Fibroblast of upper back skin (primary cell): ENCODE measurements at places on chromosomes 7 and 10.
A peak's percentile ranks its signal among the peaks of the same experiment; 100 is the strongest.

- no peak for DNase-seq
These were observed 102.0 kb downstream of the GRK5 start for GRCh38 chr10:119309423-119309770.

GRCh38 chr7:2934211-2934731, 90.2 kb upstream of the GNA12 start:
- peak; percentile 78 for DNase-seq

GRCh38 chr10:59970396-59971368, 64.3 kb upstream of the CCDC6 start:
- DNase-seq, result no peak

- DNase-seq, result no peak
These were observed 9.2 kb upstream of the ABCB1 start for GRCh38 chr7:87609916-87610315.

GRCh38 chr7:37656913-37657530, 26.5 kb upstream of the GPR141 start:
- no peak for DNase-seq

DNA sequence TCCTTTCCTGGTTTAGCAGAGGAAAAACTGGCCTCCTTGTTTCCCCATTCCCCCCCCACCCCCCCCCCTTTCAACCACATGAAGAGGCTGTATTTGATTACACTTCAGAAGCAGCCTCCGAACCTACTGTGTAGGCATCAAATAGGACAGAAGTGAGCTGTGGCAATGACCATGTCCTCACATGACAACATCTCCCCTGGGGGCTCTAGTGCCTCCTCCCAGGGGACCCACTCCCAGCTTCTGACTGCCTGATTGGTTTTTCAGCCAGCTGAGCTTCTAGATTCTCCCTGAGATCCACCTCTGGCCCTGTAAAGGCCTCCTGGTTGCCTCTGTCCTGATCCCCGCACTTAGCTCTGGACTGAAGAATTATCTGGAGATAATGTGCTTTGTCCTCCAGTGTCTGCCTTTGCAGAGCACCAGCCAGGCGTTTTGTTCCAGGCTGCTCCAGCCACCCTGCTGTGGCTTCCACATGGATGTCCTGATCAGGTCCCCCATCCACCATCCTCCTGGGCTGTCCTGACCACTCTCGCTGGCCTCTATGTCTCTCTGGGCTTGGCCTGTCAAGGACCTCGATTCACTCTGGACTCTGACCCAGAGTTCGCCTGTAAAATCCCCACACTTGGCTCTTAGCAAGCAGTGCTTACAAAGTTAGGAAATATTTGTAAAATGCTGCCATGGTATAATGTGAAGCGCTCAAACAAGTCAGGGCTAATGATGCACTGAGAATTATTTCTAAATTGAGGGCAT, 42.4 kb upstream of the TOMM7 start:
- no peak for DNase-seq

DNA sequence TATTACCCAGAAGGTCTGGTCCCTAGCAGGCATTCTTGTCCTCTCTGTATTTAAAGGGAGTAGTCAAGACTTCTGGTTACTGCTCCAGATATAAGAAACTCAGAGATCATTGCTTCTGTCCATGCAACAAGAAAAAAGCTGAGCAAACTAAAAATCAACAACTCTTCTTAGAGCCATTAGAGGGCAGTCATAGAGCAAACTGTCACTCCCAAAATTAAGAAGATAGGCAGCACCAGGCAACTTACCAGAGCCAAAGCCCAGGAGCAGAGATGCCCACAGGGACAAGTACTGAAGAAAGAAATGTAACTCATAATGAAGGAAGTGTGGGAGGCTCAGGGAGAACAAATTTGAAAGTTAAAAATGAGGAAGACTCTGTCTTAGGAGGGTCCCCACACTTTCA, 472.9 kb upstream of the COBL start:
- no peak for DNase-seq

- DNase-seq, result no peak
These were observed 352.6 kb upstream of the GALNT17 start for GRCh38 chr7:70779321-70779720.

GRCh38 chr7:158992759-158993158, 136.4 kb downstream of the DYNC2I1 start:
- no peak for DNase-seq

DNA sequence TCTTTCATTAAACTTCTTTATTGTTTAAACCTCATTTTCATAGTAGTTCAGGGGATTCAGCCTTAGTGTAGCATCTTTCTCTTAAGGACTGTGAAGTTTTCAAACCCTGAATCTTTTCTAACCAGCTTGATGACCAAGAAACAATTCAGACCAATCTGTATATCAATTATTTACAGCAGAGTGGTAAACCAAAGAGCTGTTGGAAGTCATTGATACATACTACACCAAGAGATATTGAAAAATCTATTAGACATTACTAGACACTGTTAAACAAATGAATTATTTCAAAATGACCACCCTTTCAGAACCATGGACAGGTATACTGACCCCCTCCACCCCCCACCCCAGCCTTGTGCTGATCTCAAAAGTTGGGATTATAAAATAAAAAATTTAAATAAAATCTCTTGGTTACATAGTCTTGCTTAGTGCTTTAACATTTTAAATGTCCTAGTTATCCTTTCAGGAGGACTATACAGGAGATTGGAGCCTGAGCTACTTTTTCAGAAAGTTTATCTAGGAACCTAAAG, 143.9 kb upstream of the LSM8 start:
- no peak for DNase-seq
